ENCODE measurements at places on chromosomes 6 and 20.

GRCh38 chr20:10268636-10269035, 50.0 kb downstream of the SNAP25 start:
- DNase-seq = no peak

GRCh38 chr20:59578436-59579403, 25.6 kb upstream of the PHACTR3 start:
- no peak for DNase-seq

DNA sequence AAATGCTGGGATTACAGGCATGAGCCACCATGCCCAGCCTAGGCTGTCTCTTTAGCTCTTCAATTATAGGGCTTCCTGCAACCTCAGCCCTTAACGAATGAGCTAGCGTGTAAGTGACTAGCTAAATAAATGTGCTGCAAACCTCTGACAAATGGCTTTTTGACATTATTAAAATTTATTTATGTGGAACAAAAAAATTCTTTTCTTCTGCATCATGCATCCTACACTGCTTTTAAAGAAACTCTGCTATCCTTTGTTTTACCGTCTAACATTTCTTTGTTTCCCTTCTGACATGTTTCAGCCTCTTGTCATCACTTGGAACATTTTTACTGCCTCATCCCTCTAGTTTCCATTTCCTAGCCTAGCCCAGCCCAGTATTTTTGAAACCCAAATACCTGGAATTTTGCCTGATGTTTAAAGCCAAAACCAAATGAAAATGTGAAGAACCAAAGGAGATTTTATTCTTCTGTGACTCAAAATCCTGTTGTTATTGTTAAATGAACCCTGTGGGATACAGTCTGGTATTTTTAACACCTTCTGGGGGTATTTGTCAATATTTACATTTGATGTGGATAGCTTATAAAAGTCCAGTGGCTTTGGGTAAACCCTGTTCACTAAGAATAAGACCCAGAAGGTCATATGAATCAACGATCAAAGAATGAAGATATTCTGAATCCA, 9.5 kb downstream of the NT5E start:
- no peak for DNase-seq

DNA sequence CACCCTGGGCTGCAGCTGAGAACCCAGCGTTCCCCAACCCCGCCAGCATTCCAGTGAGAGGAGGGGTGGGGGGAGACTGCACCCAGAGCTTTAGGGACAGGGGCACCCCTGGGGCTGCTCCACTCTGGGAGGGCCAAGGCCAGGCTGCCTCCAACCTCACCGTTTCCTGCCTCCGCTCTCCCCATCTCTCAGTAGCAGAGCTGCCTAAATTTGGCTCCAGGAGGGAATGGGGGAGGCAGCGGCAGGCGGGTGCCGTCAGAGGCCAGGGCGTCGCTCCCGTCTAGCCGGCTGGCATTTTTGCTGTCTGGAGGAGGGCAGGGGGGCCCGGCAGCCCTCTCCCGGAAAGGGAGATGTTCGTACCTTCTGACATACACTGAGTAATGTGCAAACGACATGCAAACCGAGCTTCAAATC, 46.6 kb downstream of the NOL4L start:
- DNase-seq = no peak

Data from H1 (cell line).